Upper lobe of right lung (tissue), 1 donor: ENCODE measurements at places on chromosomes 3 and 15. TPM values are rescaled to one million over a fixed set of nuclear protein-coding genes. Genes with fewer than 3 reads are reported as not detected.
A peak's percentile ranks its signal among the peaks of the same experiment; 100 is the strongest.

- peak; percentile 18 for DNase-seq
These were observed 1.7 kb upstream of the IP6K1 start for GRCh38 chr3:49788056-49788455.

GRCh38 chr3:58135712-58136543 lies 74.8 kb downstream of the DNASE1L3 start:
- DNase-seq, result no peak

DNA sequence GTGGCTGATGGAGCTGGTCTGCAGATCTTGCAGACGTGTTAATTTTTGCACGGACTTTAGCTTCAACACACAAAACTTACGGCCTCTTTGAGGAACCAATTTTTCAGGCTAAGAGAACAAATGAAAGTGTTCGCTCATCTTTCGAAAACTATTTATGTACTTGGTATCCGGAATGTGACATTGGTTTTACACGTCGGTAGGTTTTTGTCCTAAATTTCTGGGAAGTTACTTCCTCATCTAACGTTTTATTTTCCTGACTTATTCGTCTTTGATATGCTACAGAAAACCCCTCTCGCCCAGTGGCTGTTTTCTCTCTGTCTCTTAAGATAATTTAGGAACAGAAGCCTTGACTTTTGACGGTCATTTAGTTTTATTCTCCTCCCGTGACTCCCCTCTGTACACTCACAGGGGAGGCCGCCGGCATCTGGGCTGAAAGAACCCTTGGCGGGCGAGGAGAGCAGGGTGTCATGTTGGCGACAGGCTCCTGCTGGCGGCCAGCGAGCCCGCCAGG lies 834 bp upstream of the GREM1 start:
- DNase-seq, result no peak

- no peak for DNase-seq
These were observed 609.0 kb downstream of the EDEM1 start for GRCh38 chr3:5796541-5796940.

DNA sequence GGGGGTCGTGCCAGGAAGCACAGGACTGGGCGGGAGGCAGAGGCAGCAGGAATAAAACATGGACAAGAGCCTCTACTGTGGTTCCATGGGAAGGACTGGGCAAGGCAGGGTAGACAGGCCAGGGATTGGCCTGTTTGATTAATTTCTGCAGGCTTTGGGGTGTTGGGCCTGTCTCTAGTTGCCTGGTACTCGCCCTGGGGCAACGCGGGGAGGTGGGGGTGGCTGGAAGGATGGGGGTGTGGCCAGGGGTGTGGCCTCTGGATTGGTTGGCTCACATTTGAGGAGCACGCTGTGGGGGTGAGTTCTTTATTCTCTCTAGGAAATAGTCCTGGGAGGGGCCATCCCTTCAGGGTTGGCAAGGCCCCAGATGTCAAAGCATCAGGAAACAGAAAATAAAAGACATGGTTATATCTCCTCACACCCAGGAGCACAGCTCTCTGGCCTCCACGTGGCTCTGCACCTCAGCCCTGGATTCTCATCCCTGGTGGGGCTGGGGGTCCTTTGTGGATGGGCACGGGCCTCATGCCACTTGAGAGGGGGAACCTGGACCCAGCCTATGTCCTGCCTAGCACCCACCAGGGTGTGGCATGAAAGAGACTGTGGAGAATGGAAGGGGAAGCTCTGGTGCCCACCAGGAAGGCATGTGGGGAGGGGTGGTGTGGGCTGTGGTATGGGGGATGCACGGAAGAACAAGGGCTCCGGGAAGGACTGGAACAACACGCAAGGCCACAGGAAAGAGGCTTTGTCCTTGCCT lies 223.0 kb upstream of the LYSMD4 start:
- no peak for DNase-seq

- DNase-seq, result no peak
These were observed 5.4 kb downstream of the ANKRD63 start for GRCh38 chr15:40277471-40277870.

DNA sequence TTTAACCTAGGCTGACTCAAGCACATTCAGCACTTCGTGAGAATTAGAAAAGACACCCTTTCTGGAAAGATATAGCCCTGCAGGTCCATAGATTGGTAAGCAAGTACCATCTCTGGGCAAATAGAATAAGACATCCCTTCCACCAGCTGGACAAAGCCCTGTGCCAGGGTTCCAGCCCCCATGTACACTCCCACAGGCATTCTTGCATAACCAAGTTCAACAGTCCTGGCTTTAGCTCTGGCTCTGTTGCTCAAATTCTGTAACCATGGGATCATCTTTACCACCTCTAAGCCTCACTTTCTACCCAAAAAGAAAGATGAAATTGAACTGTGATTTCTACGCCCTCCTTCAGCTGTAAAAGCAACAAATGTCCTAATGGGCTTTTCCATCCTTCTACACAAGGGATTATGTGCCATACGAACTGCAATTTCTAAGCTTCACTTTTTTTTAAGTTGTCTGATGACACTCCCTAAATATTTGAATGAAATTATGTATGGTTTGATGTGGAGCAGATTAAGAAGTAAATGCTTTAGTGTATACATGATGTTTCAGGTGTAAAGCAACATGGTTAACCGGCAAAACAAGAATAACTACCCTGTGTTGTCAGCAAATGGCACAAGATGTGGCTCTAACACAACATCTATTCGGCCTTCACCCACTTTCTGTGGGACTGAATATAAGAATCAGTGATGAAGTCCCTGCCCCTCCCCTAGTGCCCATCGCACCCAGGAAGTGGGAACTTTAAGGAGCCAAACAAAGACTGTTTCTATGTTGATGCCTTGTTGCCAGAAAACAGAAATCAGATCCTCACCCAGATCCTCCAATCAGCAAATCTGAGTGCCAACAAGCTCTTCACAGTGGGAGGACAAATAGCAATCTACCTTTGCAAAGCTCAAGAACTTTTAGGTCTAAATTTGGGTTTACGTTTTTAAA lies 165.7 kb downstream of the P3H2 start:
- DNase-seq, result no peak

GRCh38 chr15:71761649-71762048 lies 48.7 kb upstream of the NR2E3 start:
- DNase-seq, result no peak

DNA sequence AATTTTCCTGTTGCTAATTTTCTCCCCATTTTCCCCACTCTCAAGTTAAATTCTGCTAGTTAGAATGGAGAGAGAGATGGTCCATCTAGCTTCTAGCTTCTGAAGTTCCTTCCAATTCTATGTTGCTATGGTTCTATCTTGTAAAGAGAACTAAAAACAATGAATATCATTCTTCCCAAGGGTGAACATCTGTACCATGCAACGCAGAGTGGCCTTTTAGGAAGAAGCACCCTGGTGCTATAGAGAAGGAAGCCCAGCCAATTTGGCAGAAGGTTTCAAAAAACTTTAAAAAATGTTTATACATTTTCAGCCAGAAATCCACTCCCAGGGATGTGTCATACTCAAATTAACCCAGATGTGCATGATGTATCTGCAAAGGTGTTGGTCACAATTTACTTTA lies 149.1 kb downstream of the SEMA6D start:
- DNase-seq, result no peak

DNA sequence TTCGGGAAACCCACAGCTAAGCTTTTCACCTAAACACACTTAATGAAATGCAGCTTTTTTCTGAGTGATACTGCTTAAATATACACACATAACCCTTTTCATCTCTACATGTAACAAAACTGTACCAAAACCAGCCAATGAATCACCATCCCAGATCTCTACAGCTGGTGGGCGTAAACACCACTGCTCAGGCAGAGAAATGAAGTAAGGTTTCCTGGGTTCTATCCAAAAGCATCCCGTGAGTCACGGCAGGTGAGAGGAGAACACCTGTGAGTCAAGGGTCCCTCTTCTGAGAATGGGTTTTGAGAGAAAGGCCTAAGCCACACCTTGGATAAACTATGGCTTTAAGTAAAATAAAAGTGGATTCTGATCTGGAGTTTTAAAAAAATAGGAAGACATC lies 2.6 kb downstream of the CLDN1 start:
- no peak for DNase-seq

- no peak for DNase-seq
These were observed 21.5 kb upstream of the USP3 start for GRCh38 chr15:63482874-63483323.

Gene PAQR5
- 37.9 TPM for total RNA-seq

Gene C3orf85
- not detected for total RNA-seq
